ENCODE measurements at places on chromosomes 2 and 18.

DNA sequence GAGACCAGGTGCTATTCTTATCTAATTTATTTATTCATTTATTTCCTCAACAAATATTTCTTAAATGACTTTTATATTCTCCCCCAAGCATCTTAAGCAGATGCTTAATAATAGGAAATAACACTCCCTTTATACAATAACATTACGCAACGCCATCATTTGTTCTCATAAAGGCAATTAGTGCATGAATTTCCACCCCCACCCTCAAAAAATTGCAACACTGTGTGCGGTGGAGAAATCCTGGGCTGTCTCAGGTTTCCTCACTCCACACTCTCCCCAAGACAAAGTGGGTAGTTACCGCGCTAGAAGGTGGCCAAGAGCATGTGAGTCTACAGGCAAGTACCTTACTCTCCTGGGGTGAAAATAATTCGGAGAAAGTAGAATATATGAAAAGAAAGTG, 37.0 kb upstream of the CTDP1 start:
- DNase-seq, result no peak

GRCh38 chr2:217887841-217888701, 114.7 kb downstream of the TNS1 start:
- no peak for DNase-seq

GRCh38 chr18:70154591-70155194, 50.8 kb downstream of the RTTN start:
- DNase-seq, result no peak

- no peak for DNase-seq
Observed at GRCh38 chr2:134668821-134669220, 50.0 kb downstream of the TMEM163 start.

DNA sequence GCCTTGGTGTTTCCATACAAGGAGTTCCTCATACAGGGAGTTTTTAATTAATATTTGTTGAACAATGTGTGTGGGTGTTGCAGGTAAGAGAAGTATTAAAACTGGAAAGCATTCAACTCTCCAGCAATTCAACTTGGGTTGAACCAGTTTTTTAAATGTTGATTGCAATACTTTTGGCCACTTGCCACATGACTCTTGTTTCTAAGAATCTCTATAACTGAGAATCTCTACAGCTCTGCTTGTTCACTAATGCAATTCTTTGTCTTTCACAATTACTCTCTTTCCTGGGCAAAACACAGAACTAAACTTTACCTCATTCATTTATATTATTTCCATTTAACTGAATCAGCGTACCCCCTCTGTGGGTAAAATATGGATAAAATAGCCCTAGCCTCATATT, 429.4 kb downstream of the ARHGAP15 start:
- no peak for DNase-seq

DNA sequence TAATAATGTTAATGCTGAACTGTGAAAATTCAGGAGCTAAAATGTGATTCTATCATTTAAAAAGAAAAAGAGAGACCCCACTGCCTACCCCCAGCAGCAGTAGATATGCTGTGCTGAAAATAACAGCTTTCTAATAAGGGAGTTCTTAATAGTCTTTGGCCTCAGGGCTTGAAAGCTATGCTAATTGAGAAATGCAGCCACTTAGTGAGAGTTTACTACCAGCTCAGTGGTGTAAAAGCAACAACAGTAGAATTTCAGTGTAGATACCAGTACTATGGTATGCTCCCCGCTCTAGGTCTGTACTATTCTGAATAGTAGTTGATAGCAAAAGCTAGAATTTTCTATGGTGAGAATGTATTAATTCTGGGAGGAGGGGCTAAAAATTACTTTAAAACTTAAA, 303.1 kb upstream of the VWC2L start:
- no peak for DNase-seq

GRCh38 chr18:42882122-42882521, 233.4 kb downstream of the RIT2 start:
- no peak for DNase-seq

DNA sequence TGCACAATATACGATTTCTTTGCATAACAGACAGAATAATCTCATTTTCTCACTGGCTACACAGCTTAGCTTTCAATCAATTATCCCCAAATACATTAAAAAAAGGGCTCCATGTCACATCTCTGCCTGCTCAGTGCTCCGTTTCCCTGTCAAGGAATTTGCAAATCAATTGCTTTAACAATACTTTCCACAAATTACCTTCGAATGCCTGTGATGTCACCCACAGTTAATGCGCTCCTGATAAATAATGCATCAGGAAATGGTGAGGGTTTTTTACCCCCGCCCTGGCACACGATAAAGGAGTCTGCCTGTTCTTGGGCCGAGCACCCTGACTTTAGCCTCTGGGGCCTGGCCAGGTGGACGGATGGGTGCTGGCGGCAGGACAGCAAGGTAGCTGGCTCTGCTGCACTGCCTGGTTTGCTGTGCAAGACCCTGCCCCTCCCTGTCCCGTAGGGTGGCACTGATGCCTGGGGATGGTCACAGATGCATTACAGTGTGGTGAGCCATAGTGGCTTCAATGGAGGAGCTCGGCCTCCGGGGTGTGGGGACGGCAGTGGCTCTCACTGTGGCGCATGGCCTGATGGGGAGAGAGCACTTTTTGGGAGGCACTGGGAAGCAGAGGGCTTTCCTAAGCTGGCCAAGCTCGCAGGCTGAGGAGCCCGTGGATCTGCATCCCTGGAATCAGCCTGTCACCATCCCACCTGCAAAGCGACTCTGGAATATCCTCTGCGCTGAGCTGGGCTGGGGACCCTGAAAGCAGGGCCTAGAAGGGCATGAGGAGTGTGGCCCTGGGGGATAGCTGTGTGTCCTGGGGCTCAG, 88.3 kb upstream of the HS6ST1 start:
- DNase-seq, result no peak

GRCh38 chr18:68399721-68400120, 315.2 kb downstream of the TMX3 start:
- DNase-seq, result no peak

- DNase-seq, result no peak
Observed at GRCh38 chr2:139217641-139218040, 437.5 kb upstream of the NXPH2 start.

DNA sequence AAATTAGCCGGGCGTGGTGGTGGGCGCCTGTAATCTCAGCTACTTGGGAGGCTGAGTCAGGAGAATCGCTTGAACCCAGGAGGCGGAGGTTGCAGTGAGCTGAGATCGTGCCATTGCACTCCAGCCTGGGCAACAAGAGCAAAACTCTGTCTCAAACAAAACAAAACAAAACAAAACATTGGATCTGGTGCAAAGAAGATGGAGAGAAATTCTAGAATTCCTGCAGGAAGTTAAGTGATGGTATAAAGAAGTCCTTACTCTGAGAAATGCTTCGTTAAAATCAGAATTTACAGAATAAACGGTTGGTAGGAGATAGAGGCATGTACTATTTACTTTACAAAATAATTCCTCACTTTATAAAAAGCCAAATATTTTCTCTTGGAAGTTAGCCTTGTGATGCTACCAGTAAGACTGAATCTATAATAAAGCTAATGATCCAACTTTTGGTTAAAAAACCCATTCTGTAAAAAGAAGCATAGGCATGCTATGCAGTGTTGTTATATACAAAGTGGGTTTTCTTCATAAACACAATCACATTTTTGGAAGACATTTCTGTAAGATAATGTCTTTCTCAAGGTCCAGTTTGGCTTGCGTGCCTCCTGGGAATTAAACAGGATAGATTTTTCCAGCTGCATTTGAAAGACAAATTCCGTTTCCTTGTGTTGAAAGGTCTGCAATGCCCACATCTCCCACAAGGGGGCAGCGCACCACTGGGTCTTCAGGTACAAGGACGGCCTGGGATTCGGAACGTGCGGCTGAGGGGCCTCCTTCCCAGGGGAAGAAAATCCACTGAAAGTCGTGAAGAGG, 35.6 kb upstream of the PNO1 start:
- DNase-seq, result no peak

DNA sequence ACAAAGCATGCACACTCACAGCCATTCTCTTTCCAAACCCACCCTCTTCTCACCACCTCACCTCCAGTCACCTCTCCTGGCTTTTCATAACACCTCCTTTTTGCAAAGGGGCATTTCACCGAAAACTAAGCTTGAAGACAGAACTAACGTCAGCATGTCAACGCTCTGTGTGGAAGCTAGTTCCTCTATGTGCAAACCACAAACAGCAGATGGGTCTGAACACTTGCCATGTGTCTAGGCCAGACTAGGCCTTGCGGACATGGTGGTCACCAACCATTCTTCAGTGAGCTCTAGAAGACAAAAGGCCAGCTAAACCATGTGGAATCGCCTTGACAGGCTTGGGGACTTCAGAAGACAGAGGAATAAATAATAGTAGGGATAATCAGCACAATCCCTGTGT, 148.5 kb downstream of the TXNL1 start:
- DNase-seq, result no peak

DNA sequence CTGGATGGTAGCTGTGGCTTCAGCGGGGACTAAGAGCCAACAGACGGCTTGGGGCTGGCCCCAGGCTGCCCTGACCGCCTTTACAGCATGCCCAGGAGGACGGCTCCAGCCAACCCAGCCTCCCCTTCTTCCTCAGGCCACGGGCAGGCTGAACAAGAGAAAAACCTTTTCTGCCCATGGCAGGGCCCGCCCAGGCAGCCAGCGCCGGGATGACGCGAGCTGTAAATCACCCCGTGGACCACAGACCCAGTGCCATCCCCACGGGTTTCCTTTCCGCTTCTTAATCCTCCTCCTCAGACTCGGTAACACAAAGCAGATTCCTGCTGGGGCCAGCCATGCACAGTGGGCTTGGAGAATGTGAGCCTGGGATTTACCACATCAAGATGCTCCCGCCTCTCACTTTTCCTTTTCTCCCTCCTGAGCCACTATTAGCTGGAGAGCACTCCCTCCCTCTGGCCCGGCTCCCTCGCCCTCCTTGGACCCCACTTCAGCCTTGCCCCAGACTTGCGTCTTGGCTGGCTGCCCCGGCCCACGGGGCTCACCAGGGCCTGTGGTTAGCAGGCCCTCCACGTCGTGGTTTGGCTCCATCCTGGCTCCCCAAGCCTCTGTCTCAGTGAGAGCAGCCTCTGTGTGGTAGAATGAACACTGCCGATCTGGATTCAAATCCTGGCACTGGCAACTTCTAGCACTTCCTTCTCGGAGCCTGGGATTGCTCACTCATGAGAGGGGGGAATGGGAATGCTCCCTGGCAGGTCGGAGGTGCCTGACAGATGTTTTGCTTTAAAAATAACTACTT, 31.4 kb downstream of the ATOH8 start:
- no peak for DNase-seq

DNA sequence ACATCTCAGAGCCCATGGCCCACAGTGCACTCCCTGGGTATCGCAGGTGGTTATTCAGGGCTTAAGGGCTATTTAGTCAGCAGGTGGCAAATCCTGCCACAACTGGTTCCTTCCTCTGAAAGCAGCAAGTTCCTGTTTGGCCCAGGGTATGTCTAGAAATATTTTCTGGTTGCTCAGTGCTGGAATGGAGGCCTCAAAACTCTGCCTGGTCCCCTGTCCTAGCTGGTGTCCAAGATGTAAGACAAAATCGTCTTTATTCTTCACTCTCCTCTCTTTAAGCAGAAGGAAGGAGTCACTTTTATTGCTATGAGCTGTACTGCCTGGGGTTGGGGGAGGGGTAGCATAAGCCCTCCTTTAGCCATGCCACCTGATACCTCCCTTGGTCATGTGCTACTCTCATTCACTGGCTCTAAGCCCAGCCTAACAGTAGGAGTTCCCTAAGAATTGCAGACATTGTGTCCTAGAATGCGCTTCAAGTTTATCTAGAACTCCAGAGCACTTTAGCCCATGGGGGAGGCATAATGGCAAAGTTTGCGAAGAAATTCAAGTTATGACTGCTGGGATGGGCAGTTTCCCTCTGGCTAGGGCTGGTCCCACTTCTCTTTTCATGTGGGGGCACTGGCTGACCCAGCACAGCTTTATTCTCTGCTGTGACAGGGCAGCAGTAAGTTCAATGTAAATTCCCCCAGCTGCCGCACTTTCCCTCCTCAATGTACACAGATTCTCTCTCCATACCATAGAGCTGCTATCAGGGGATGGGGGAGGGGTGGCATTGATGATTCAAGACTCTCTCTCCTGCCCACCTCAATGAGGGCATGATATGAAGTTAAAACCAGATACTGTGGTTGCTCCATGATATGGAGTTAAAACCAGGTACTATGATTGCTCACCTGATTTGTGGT, 27.1 kb upstream of the CWC22 start:
- DNase-seq, result no peak

GRCh38 chr2:30612371-30612770, 165.3 kb downstream of the LCLAT1 start:
- DNase-seq, result no peak

DNA sequence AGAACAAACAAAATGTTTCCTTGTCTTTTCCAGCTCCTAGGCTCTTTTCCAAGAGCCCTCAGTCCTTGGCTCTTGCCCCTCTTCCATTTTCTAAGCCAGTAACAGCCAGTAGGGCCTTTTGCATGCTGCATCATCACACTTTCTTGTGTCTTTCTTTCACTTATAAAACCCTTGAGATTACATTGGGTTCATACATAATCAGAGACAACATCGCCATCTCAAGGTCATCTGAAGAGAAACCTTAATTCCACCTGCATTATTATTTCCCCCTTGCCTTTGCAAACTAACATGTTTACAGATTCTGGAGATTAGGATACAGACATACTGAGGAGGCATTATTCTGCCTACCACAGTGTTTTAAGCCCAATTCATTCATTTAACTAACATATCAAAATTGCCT, 697.3 kb downstream of the TRIB2 start:
- no peak for DNase-seq

DNA sequence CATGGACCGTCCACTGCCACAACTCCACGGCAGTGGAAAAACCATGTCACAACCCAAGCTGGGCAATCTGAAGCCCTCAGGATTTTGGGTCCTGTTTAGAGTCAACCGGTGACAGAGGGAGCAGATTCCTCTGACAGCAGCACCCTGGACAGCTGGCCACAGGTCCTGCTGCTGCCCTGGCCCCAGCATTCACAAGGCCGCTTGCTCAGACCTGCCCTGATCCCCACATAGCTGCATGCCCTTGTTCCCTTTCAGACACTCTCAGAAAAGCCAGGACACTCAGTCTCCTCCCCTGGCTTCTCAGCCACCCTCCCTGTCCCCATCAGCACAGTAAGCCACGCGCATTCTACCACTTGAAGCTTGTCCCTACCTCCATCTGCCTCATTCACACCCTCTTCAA, 1.6 kb downstream of the COPS9 start:
- no peak for DNase-seq

- DNase-seq, result no peak
Observed at GRCh38 chr2:101057051-101057933, 55.2 kb downstream of the RPL31 start.

DNA sequence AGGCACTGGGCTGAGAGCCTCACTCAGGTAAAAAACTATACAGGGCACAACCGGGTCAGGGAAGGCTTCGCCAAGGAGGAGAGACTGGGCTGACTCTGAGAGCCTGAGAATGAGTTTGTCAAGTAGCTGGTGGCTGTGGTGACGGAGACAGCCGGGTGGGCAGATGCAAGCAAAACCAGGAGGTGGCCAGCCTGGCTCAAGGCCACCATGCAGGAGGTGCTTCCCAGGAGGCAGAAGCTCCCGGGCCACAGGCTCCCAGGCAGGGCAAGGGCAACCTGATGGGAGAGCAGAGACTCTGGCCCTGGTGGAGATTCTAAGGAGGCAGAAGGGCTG, 2.9 kb upstream of the INHBB start:
- no peak for DNase-seq

GRCh38 chr2:54482715-54483114, 26.6 kb downstream of the SPTBN1 start:
- no peak for DNase-seq
